ENCODE measurements at places on chromosomes 7 and 10.

DNA sequence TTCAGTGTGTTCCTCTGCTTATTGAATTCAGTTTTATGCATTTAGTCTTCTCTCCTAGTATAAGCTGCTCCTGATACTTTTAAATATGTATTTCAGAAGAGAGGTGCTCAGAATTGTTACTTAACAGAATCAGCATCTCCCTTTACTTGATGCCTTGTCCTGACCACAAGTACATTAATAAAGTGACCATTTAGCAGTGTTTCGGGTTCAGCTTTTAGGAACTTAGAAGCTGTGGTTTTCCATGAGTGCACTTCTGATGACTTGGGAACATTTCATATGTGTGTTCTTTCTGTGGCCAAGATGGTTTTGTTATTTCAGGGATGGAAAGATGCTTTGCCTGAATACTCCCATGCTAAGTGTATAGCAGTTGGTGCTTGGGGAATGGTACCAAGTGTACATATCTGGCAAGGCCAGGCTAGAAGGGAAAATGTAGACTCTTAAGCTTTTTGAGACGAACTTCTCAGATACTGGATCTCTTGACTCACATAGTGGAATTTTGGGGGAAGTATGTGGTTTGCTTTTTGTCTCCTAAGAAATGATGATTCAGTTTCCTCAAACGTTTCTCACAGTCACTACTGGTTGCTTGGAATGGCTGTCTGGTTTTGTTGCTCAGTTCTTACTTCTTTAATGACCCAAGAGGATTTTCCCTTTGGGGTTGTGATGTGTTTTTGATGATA is 17.2 kb downstream of the SGPL1 start:
- DNase-seq: no peak

- DNase-seq: no peak
These were observed 3.7 kb downstream of the FGF8 start for GRCh38 chr10:101772017-101772894.

GRCh38 chr10:2019281-2019680 is 282.0 kb upstream of the ADARB2 start:
- DNase-seq: no peak

- DNase-seq: no peak
These were observed 13.9 kb upstream of the TECTB start for GRCh38 chr10:112269266-112269665.

DNA sequence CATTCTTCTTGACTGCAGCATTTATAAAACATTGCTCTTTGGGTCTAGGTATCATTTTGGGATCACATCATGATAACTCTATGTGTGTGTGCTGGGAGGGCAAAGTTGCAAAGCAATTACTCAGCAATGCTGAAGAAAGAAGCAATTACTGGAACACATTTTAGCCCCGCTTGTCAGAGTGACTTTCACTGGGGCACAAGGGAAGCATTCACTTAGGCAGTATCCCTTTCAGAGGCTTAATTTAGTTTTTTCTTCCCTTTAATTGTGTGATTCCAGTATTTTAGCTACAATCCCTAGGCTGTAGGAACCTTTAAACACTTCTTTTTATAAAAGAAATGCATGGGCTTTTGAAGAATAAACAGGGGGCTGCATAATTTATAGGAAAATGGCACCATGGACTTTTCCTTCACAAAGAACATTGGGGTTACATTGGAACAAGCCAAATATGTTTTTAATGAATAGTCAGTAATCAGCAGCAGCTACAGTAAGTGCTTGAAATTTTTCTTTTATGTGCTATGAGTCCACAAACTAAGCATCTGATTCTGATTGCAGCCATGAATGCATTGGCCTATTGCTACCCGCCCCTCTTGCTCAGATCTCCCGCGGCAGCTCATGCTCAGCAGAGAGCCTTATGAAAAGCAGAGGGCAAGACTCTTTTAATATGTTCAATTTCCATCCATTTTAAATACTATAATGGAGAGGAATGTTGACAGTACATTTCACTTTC is 51.2 kb upstream of the NXPH1 start:
- no peak for DNase-seq

GRCh38 chr10:80664071-80664680 is 126.5 kb downstream of the SH2D4B start:
- DNase-seq: peak; percentile 80

DNA sequence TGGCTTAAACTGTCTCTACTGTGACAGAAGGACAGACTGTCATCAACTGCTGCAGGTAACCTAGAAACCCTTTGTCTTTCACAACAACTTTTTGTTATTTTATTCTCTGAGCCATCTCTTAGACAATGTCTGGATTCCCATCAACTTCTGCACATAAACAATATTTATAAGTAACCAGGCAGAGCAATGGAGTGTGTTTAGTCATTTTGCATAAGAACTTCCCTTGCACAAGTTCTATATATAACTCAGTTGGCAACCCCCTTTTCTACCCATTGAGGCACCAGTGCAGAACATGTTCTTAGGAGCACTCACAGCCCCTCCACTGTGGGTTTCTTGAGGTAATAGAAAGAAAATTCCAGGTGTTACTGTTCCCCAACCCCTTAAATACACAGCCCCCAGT is 65.0 kb upstream of the IL6 start:
- no peak for DNase-seq

DNA sequence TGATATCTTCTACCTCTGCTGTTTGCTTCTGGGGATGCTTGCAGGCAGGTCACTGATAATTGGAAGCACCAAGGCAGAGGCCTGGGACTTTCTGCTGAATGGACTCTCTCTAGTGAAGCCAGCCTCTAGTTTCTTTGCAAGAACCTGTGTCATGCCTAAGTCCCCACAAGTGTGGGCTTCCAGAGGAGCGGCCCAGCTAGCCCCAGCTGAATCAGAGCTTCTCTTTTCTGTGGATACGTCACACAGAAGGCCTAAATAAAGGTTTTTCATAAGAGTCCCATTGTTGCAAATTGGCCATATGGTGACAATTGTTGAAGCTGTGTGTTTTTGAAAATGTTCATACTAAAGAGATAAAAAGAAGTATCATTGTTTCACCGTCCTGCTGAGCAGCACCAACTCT is 6.8 kb upstream of the OPALIN start:
- no peak for DNase-seq

- no peak for DNase-seq
These were observed 42.5 kb upstream of the SLIT1 start for GRCh38 chr10:97228130-97228774.

GRCh38 chr10:99975942-99976809 is 33.6 kb downstream of the DNMBP start:
- no peak for DNase-seq

- DNase-seq: no peak
These were observed 58.0 kb downstream of the CHST15 start for GRCh38 chr10:124035306-124035927.

- no peak for DNase-seq
These were observed 181.3 kb downstream of the IMMP2L start for GRCh38 chr7:111380945-111381344.

DNA sequence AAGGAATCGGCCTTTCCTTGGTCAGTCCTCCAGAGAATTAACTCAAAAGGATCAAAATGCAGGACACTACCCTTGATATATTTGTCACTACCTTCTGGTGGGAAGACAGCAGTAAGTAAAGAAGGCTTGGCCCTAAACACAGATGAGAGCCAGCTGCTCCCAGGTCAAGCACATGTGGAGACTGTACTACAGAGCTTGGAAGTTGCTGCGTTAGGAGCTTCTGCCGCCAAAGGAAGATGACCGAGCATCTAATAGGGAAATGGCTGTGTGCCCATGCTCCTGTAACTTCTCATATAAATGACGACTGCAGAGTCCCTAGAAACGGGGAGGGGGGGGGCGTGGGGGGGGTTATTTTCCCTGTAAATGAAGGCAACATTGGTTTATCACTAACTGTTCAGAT is 59.0 kb downstream of the PODXL start:
- no peak for DNase-seq

- DNase-seq: peak; percentile 38
These were observed 51.7 kb downstream of the PROSER2 start for GRCh38 chr10:11874568-11875493.

DNA sequence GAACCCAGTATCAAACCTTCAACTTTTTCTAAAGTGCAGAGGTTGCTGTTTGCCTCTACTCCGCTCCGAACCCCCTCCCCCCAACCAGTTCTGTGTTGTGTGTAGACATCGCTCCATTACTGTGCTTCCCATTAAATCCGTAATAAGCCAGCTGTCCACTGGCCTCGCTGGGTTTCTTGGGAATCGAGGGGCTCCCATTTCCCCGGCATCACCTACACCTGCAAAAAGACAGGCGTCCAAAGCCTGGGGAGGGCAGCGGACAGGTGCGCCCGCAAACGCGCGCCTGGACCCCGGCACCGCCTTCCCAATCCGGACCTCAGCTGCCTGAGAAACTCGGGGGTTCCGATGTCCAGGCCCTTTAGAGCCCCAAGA is 631 bp downstream of the RTKN2 start:
- no peak for DNase-seq

GRCh38 chr10:46236546-46236887 is 50.3 kb upstream of the ANTXRL start:
- no peak for DNase-seq

DNA sequence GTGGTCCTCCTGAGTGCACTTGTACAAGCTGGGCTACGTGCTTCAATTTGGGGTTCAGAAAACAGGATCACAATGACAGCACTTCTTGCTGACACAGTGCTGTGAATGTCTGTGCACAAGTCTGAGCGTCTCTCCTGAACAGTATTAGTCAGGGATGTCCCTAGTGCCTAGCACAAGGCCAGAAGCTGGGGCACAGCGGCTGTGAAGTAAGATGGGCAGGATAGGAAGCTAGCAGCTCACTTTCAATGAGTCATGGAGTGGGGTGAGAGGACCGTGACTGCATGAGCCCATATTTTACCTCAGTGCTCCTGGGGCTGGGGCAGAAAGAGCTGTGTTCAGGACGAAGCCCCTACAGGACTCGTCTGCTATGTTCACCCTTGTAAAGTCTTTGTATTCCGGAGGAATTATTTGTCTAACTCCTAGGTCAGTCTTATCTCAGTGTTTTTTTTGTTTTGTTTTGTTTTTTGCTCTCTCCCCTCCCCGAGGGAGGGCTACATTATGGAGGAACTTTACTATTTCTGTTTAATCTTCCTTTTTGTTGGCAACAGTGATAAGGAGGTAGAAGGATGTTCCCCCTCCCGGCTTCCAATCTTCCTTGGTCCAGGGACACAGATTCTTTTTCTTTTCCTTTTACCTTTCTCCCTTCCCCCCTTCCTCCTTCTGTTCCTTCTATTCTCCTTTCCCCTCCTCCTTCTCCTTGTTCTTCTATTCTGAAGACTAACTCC is 2.8 kb upstream of the LRMDA start:
- no peak for DNase-seq

GRCh38 chr7:16563281-16564022 is 36.8 kb downstream of the LRRC72 start:
- no peak for DNase-seq

DNA sequence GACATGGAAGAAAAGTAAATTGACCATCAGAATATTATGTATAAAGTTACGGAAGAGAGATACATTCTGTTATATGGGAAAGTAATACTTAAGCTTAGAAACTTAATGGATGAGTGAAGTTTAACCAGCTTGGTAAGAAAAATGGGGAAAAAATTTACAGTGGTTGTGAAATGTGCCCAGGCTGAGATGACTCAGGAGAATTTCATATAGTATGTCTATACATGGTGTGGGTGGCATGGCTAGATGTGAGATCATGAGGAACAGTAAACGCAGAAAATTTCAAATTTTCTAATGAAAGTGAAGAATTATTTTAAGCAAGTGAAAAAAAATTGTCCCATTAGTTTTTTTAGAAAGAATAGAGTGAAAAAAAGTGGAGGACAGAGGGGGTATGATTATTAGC is 552.5 kb upstream of the SORCS1 start:
- DNase-seq: no peak

DNA sequence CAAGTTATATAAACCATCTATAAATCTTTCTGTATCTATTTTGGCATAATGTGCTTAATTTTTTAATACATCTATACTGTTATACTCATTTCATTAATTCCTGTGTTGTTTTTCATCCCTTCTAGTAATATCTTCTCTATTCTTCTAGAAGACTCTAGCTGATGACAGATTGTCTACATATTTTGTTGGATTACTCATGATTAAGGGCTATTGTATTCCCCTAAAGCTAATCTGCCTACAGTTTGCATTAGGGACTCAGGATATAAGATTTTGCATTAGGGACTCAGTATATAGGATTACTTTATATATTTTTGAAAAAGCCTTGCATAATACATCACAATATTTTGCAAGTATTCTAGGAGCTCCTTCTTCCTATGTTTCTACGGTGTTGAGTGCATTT is 8.3 kb upstream of the SEMA3A start:
- no peak for DNase-seq

GRCh38 chr7:99737726-99738125 is 2.7 kb upstream of the CYP3A7 start:
- DNase-seq: no peak

DNA sequence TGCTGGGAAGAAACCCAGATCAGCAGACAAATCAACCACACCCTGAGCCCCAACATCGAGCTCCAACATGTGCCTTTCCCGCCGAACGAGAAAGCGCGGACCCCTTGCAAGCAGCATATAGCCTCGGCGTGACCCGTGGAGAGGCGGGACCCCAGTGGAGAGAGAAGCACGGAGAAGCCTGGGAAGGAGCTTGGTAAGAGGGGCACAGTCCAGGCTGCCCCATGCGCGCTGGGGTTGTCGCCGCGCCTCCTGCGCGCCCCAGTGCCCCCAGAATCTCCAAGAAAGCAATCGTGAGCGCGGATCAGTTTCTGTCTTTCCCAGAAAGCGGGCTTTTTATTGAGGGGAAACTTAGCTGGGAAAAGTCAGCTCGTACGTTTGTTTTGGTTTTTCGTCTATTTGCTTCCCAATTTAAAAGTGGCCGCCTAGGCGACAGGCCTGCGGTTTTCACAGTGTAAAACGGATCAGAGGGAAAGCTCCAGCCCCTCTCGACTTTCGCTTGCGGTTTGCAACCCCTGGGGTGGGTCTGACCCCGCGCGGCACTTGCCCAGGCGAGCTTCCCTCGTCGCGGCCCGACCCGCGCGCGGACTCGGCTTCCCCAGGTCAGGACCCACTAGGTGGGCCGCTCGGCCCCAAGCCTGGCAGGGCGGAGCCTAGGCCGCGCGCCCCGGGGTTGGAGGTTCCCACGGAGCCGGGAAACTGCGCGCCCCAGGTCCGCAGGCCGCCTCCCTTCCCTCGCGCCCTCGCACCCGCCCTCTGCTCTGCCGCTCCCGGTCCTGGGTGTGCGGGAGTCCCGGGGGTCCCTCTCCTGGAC is 31.1 kb downstream of the SKIDA1 start:
- DNase-seq: no peak

- no peak for DNase-seq
These were observed 23.3 kb upstream of the STEAP2 start for GRCh38 chr7:90188281-90188680.

DNA sequence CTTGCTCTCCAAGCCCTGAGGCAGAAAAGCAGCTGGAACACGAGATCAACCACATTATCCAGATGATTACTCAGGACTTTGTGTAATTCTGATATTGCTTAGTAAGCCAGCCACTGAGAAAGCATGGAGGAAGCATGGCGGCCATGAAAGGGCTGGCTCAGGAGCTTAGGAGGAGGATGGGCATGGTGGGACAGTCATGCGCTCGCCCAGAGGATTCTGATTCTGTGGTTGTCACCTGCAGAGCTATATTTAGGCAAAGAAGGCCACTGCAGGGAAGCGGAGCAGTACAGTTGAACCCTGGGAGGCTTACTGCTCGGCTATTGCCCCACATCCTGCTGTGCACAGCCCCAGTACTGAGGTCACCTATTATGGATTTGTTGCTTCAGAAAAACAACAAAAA is 128.8 kb upstream of the DNAJB12 start:
- DNase-seq: no peak

- no peak for DNase-seq
These were observed 98.6 kb upstream of the KCTD7 start for GRCh38 chr7:66529883-66530610.

- no peak for DNase-seq
These were observed 5.3 kb upstream of the C1GALT1 start for GRCh38 chr7:7177044-7177517.

All from omental fat pad (tissue), 4 donors.